Neural cell (in vitro differentiated cells): ENCODE measurements at places on chromosomes 16 and 17. TPM values are rescaled to one million over a fixed set of nuclear protein-coding genes. Genes with fewer than 3 reads are reported as not detected.

Gene BCO1
- not detected in 2 replicates for polyA plus RNA-seq

Gene CDH5
- polyA plus RNA-seq, result not detected in 2 replicates

Gene CCL8
- polyA plus RNA-seq, result not detected in 2 replicates

Gene CD300LB
- not detected in 2 replicates for polyA plus RNA-seq

Gene AIPL1
- not detected in 2 replicates for polyA plus RNA-seq

Gene TRPV3
- polyA plus RNA-seq, result 0.19 TPM in 1 of 2 replicates, not detected in the other

Gene ADAD2
- not detected in 2 replicates for polyA plus RNA-seq

Gene P4HB
- polyA plus RNA-seq, result 82.8 and 99.2 TPM in 2 replicates

Gene CLEC10A
- not detected in 2 replicates for polyA plus RNA-seq

Gene TMEM100
- polyA plus RNA-seq, result not detected in 2 replicates

Gene XAF1
- not detected in 2 replicates for polyA plus RNA-seq

Gene DOC2A
- polyA plus RNA-seq, result 7.3 and 8.5 TPM in 2 replicates

Gene KRTAP2-2
- not detected in 2 replicates for polyA plus RNA-seq

Gene C17orf113
- polyA plus RNA-seq, result 3.0 and 5.2 TPM in 2 replicates

Gene TMEM97
- 16.9 and 19.0 TPM in 2 replicates for polyA plus RNA-seq

Gene ZG16B
- polyA plus RNA-seq, result not detected in 2 replicates

Gene CD2BP2
- polyA plus RNA-seq, result 76.3 and 83.3 TPM in 2 replicates

Gene RMI2
- polyA plus RNA-seq, result 0.48 and 1.6 TPM in 2 replicates

Gene SAMD14
- 105 and 128 TPM in 2 replicates for polyA plus RNA-seq

Gene CCDC200
- polyA plus RNA-seq, result not detected in 2 replicates

Gene NPTX1
- polyA plus RNA-seq, result 0.22 and 0.56 TPM in 2 replicates

Gene SLC6A2
- polyA plus RNA-seq, result not detected in 2 replicates

Gene CD300E
- not detected in 2 replicates for polyA plus RNA-seq

Gene DHX8
- 19.4 and 20.7 TPM in 2 replicates for polyA plus RNA-seq

Gene TMEM220
- 0.08 TPM in 1 of 2 replicates, not detected in the other for polyA plus RNA-seq

Gene KRTAP9-8
- polyA plus RNA-seq, result not detected in 2 replicates

Gene PRR35
- polyA plus RNA-seq, result not detected in 2 replicates

Gene SCIMP
- not detected in 2 replicates for polyA plus RNA-seq

Gene SOST
- 0.10 TPM in 1 of 2 replicates, not detected in the other for polyA plus RNA-seq

Gene ZPBP2
- not detected in 2 replicates for polyA plus RNA-seq

Gene SLC52A1
- polyA plus RNA-seq, result not detected in 2 replicates

Gene KRT39
- polyA plus RNA-seq, result not detected in 2 replicates

Gene EFCAB3
- polyA plus RNA-seq, result not detected in 2 replicates

Gene GCGR
- polyA plus RNA-seq, result not detected in 2 replicates

Gene ADGRG3
- polyA plus RNA-seq, result 0.62 and 0.86 TPM in 2 replicates

Gene SRCIN1
- polyA plus RNA-seq, result 18.0 and 22.8 TPM in 2 replicates

Gene CSH1
- polyA plus RNA-seq, result not detected in 2 replicates

Gene DNASE1L2
- 10.2 and 10.9 TPM in 2 replicates for polyA plus RNA-seq

Gene KRTAP16-1
- polyA plus RNA-seq, result not detected in 2 replicates

Gene PRSS53
- 9.3 and 13.6 TPM in 2 replicates for polyA plus RNA-seq

Gene CCL1
- not detected in 2 replicates for polyA plus RNA-seq

Gene TNFRSF13B
- not detected in 2 replicates for polyA plus RNA-seq

Gene ZSWIM7
- 34.0 and 51.2 TPM in 2 replicates for polyA plus RNA-seq

Gene HSD17B1
- polyA plus RNA-seq, result 1.0 and 2.1 TPM in 2 replicates

Gene KRT32
- polyA plus RNA-seq, result not detected in 2 replicates

Gene SMPD3
- polyA plus RNA-seq, result 38.2 and 42.7 TPM in 2 replicates

Gene EMP2
- polyA plus RNA-seq, result 0.14 TPM in 1 of 2 replicates, not detected in the other
